Activated CD8-positive, alpha-beta memory T cell treated with anti-CD3 and anti-CD28 coated beads for 4 hours (primary cell): ENCODE measurements at places on chromosomes 7 and 10.

GRCh38 chr7:116135306-116135705 is 75.0 kb upstream of the TES start:
- DNase-seq = no peak

DNA sequence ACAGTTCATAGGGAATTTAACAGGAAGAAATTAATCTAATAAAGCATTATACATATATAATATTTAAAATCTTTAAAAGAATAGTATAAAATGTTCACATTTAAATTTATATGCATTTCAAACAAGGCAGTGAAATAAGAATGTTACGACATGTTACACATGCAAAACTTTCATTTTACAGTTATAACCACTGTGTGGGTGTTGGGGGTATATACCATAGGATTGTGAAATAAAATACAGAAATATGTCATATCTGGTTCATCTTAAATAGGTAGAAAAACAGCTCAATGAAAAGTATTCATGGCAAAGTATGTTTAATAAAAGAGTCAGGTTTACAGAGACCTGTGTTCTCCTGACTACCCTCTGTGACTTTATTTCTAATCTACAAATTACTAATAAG is 45.6 kb downstream of the CHCHD3 start:
- DNase-seq = no peak

- DNase-seq = no peak
Observed at GRCh38 chr7:143318661-143319060, 2.8 kb downstream of the CLCN1 start.

DNA sequence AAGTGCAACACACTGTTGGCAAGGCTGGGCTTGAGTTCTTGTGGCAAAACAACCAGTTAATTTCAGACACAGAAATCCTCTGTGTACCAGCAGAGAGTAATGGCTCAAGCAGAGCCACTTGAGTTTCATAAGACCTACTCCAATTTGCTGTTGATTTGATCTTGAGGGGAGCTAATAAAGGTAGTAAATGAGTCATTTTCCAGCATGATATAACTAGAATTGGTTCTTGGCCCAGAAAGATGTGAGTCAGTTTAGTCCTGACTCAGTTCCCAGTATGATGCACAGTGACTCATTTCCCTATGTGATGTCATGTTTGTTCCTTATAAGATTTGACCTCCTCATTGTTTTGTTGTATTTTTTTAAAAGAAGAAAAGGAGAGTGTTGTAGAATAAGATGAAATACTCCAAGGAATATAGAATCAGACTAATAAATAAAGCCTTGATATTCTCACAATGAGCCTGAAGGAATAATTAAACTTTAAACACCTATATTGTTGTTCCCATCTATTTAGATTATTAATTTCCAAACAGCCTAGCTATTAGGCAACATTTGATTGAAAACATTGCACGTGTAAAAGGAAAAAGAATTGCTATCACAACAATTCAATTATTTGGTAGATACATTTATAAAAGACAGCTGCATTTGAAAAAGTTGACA is 186.2 kb downstream of the REEP3 start:
- no peak for DNase-seq

DNA sequence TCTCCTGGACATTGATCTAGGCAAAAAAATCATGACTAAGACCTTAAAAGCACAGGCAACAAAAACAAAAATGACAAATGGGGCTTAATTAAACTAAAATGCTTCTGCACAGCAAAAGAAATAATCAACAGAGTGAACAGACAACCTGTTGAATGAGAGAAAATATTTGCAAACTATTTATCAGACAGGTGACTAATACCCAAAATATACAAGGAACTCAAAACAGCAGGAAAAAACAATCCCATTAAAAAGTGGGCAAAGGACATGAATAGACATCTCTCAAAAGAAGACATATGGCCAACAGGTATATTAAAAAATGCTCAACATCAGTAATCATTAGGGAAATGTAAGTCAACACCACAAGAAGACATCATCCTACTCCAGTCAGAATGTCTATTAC is 166.8 kb downstream of the MTERF1 start:
- no peak for DNase-seq

GRCh38 chr7:23472956-23473843 is 2.9 kb upstream of the IGF2BP3 start:
- DNase-seq = no peak

DNA sequence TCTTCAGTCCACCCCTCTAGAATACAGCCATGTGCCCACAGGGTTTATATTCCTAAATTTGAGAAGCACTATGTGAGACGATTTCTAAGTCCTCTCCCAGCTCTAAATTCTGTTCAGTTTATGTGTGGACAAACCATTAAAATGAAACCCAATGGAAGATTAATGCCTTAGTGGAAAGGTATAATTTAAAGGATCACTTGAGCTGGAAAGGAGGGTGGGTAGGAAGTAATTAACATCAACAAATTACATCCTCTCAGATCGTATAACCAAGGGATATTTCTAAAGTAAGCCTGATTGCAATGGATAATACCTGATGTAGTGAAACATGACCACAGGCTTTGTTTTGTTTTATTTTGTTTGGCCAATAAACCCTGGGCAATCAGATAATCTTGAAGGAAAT is 511.0 kb upstream of the COBL start:
- DNase-seq = no peak

DNA sequence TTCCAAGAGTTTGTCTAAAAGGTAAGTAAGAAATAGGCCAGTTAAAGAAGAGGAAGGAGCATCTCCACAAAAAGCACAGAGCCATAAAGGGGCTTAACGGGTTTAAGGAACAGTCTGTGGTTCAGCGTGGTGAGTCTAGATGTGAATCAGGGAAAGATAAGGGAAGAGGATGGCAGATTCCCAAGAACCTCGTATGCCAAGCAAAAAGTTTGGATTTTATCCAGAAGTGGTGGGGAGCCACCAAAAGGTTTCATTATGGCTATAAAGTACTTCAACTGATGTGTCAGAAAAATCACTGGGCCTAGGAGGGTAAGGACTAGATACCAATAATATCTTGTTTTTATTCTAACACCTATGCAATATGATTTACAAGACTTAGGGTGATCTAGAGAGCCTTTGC is 161.9 kb upstream of the PTER start:
- DNase-seq = no peak

- no peak for DNase-seq
Observed at GRCh38 chr10:95181726-95182125, 12.3 kb upstream of the ACSM6 start.

- peak; percentile 0 for DNase-seq
Observed at GRCh38 chr10:27153845-27154193, 365 bp downstream of the YME1L1 start.

GRCh38 chr10:36717118-36717517 is 408.3 kb upstream of the ANKRD30A start:
- no peak for DNase-seq

GRCh38 chr7:23713285-23714149 is 3.5 kb downstream of the STK31 start:
- DNase-seq = no peak

- DNase-seq = no peak
Observed at GRCh38 chr7:86867163-86867762, 192.2 kb downstream of the ELAPOR2 start.

DNA sequence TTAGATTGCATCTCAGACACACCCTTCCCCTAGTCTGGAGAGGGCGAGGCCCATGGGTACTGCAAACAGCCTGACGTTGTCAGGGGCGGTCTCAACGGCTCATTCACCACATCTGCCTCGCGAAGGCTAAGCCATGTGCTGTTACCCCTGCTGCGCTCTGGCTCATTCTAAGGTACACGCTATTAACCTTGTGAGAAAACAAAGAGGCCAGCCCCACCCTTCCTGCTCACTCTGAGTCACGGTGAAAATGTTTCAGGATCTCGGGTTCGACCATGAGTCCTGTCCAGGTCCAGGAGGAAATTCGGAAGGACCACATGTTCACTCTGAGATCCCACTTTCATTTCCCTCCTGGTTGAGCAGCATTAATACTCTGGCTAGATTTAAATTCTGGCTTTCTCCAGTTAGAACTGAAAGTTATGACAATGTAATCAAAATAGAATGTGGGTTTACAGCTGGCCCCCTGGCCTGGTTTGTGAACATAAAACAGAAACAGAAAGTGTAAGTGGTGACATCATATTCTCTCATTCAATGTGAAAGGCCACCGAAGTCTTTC is 55.2 kb downstream of the EGFR start:
- DNase-seq = no peak

GRCh38 chr10:132670546-132671227 is 115.3 kb downstream of the NKX6-2 start:
- no peak for DNase-seq

DNA sequence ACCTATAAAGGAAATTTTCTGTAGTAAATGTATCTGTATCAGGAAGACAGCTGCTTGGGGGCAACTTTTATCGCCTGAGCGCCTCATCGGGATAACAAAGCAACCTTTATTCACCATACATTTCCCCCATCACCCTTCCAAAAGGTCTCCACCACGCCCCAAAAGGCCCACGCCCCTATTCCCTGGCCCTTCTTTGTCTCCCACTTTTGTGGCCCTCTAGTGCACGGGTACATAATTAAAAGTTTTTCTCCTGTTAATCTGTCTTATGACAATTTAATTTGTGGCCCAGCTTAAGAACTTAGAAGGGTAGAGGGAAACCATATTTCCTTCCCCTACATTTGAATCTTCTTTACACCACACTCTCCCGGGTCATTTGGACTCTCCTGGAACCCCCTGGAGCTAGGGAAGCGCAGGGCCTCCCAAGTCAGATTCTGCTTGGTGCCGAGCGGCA is 625 bp downstream of the RP9 start:
- no peak for DNase-seq

DNA sequence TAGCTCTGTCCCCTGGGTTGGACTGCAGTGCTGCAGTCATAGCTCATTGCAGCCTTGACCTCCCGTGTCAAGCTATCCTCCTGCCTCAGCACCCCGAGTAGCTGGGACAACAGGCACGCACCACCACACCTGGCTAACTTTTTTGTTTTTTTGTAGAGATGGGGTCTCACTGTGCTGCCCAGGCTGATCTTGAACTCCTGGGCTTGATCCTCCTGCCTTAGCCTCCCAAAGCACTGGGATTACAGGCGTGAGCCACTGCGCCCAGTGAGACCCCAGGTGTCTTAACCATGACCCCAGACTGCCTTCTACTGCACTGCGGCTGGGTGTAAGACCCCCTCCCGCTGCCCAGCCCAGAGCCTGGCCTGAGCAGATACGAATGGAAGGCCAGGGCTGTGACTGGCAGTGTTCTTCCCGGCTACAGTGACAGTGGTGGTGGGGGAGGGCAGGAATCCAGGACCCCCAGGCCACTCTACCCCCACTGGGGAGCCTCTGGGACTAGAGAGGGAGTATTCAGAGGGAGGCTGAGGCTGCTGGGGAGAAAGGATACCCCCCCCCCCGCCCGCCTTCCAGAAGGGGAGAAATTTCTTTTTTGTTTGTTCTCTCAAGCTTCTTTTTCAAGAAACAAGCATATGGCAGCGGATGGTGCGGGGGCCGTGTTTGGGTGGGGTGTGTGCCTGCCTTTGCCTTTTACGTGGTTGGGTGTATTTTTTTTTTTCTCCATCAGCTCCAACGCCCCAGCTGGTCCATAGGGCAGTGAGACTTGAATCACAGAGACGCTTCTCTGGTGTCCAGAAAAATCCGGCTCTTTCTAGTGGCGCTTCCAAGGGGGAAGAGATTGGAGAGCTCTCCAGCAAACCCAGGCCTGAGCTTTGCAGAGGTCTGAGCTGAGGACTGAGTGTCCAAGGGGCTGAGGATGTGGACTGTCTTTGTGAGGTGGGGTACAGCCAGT is 36.6 kb downstream of the GTF2IRD1 start:
- DNase-seq = no peak

DNA sequence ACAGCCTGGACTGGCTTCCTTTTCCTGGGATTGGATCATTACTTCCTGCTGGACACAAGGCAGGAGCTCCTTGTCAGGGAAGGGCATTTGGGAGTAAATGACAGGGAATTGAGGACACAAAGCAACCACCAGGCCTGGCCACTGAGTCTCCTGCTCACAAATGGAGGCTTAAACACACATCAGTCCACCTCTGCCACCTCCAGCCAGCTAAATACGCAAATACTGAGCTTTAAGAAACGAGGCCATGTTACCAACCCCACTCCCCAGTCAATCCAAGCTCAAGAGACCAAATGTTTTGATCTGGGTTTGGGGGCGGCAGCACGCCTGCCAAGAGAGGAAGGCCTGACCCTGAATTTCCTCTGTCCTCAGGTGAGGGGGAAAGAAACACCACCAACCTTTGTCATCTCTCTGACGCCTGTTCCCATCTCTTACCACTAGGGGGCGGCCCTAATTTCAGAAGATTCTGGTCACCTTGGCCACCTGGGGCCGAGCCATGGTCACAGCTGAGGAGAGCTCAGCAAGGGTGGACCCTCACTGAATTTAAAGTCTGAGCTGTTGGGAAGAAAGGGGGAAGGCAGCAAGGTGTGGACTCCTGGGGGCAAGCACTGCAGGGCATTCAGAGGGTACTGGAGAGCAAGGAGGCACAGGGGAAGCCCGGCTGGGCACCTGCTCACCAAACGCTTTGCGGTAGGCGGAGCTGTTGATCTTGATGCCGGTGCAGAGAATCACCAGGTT is 16.5 kb downstream of the AIFM2 start:
- DNase-seq = peak; percentile 27

GRCh38 chr10:10510179-10510578 is 507.5 kb upstream of the CELF2 start:
- DNase-seq = no peak

DNA sequence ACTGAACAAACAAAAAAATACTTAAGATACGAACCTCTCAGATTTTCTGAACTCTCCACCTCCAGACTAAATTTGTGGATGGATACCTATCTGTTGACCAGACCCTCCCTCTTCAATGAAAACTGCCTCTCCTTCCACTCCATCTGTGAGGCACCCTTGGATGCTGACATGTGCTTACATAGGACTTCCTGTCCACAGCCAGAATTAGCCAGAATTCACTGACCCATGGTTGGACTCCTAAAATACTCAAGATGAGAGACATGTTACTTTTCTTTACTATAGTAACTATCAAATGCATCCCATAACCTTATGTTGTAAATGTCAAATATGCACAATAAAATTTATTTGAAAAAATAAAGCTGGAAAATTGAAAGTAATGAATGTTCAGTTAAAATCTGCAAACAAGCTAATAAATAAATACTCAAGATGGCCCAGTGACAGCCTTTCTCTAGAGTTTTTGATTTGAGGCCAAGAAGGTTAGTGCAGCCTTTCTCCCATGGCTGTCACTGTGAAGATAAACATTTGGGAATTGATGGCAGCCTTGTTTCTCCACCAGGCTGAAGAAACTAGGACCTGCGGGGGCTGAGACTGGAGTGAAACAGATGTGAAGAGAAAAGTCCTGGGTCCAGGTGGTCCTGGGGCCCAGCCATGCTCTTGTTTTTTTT is 287.0 kb downstream of the ZEB1 start:
- DNase-seq = no peak

DNA sequence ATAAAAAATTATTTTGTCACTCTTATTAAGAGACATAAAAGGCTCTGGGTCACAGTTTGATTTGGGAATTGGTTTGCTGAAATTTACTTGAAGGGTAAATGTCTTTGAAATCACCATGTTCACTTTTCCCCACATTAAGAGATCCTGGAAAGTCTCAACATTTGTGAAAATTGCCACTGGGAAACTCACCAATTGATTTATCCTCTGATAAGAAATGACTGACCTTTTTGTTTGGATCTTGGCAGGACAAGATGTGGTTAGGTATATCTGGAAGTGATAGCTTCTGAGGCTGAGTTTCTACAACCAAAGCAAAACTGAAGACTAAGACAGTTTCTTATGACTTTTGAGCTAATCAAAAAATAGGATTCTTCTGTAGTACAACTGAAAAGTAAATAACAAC is 107.1 kb upstream of the TMEM106B start:
- DNase-seq = no peak

GRCh38 chr10:112769611-112770370 is 180.3 kb upstream of the TCF7L2 start:
- DNase-seq = no peak

GRCh38 chr10:113019096-113019495 is 69.0 kb downstream of the TCF7L2 start:
- no peak for DNase-seq
